Anterior cingulate cortex (tissue), 58 donors: ENCODE measurements at places on chromosomes 11 and 22.

GRCh38 chr22:49663311-49663711 is 164.4 kb downstream of the BRD1 start:
- DNase-seq, result no peak

DNA sequence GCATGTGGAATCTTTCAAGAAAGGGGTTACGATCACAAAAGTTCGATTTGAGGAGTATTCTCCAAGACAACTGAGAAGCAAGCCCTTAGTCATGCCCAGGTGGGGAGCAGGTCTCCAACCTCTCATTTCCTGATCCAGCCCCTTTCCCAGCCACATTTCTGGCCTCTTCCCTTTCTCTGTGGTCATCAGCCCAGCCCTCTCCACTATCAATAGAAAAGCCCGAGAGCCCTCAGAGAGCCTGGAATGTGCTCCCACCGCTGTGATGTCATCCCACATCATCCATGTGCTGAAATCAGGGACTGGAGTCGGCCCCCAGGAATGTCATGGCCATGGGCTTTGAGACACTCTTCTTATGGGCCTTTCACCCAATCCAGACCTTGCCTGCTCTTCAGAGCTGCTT is 62.6 kb downstream of the KCNJ1 start:
- no peak for DNase-seq

GRCh38 chr11:102929972-102930371 is 25.6 kb downstream of the MMP13 start:
- DNase-seq, result no peak

GRCh38 chr11:11937433-11937832 is 71.0 kb downstream of the DKK3 start:
- no peak for DNase-seq

DNA sequence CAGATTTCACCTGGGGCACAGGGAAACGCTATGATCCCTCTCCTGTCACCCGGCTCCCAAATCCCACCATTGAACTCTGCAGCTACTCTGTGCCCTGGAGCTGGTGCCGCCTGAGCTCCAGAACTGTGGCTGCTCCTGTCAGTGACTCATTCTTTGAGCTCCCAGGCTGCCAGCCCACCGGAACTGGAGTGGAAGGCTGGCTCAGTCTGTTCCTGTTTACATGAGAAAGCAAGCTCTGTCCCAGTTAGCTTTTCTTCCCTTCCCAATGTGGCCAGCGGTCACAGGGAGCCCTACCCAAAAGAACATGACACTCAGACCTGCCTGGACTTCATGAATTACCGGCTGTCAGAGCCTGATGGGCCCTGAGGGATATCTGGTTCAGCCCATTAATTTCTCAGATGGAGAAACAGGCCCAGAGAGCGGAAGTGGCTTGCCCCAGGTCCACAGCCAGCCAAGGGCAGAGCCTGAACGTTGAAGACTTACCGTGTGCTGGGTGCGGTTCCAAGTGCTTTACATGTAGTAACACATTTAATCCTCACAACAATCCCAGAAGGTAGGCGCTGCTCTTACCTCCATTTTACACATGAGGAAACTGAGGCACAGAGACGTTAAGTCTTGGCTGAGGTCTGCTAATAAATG is 23.8 kb upstream of the IGSF22 start:
- DNase-seq, result peak; percentile 56

DNA sequence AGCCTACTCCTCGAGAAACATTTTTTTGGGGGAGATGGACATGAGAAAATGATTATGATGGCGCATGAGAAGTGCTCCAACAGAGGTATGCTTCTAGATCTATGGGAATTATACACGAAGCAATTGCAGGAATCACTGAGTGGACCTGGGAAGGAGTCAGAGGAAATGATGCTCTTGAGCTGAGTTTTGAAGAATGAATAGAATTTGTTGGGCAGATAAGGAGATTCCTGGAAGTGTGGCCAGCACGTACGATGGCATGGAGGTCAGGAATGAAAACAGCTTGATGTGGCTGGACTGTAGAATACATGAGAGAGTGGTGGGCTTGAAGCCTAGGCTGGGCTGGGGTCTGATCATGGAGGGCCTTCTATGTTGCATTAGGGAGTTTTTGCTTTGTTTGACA is 31.7 kb downstream of the ADAMTS15 start:
- DNase-seq, result no peak

- no peak for DNase-seq
Observed at GRCh38 chr11:67302571-67303131, 679 bp upstream of the SSH3 start.

GRCh38 chr11:133814588-133815100 is 30.7 kb downstream of the SPATA19 start:
- DNase-seq, result no peak

- DNase-seq, result no peak
Observed at GRCh38 chr11:12241971-12242672, 131.7 kb downstream of the MICAL2 start.

GRCh38 chr11:114678125-114679036 is at the start of gene NXPE2:
Gene NXPE2 (plus strand): TSS chr11:114678527. CDS start chr11:114678576, 49 bp downstream.
- no peak for DNase-seq

DNA sequence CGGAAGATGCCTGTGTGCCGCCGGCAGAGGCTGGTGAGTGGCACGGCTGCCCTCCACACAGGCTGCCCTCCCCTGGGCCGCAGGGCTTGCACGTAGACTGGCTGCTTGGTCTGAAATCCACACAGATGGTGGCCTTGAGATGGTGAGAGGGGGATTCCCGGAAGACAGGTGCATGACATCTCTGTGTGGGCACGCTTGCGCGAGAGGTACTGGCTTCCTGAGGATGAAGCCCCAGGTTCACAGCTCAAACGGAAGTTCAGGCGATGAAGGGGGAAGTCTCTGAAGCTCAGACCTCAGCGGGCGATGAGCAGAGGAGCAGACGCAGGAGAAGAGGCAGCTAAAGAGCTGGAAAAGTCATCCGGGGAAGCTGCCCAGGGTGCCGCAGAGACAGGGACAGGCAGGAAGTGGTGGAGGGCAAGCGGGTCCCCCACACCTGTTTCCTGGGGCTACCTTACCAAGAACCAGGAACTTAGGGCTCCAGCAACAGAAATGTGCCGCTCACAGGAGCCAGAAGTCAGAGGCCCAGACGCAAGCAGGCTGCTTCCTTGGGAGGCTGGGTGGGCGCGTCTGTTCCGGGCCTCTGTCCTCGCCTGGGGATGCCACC is 7.2 kb downstream of the CRELD2 start:
- DNase-seq, result no peak

DNA sequence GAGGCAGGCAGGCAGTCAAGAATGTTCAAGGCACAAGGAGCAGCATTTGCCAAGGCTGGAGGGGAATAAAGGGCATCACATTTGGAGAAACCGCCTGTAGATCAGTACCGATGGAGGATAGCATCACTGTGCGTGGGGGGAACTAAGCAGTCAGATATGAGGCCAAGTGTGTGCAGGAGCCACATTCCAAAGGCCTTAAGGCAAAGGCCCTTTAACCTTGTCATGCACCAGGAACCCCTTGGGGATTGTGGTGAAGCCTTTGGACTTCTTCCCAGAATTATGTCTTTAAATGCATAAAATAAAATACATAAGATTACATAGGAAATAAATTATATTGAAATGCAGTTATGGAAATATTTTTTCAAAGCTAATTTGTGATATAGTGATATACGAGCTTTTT is 532.1 kb downstream of the BUD13 start:
- DNase-seq, result no peak

- DNase-seq, result no peak
Observed at GRCh38 chr22:32518381-32518780, 43.8 kb downstream of the FBXO7 start.

GRCh38 chr11:61477727-61478148 is 30.8 kb upstream of the LRRC10B start:
- DNase-seq, result no peak

DNA sequence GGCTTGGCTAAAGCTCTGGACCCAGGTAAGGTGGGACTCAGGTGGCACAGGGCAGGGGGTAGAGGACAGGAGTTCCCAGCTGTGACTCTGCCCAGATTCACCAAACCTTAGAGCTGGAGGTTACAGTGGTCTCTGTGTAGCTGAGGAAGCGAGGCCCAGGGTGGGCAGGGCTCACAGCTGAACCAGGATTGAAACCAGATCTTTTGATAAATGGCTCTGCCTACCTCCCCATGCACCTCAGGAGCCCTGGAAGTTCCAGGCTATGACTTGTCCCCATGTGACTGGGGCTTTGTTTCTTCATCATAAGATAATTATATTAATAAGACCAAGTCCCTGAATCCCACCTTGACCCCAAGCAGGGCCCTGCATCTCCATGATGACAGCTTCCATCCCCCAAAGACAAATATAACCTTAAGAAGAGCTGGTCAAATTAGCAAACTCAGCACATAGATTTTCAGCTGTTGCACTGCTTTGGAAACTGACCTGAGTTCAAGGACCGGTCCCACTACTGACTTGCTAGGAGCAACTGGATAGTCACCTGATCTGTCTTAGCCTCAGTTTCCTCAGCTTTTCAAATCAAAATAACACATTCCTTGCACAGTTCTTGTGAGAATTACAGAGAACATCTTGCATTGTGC is 21.3 kb upstream of the TSKU start:
- no peak for DNase-seq

DNA sequence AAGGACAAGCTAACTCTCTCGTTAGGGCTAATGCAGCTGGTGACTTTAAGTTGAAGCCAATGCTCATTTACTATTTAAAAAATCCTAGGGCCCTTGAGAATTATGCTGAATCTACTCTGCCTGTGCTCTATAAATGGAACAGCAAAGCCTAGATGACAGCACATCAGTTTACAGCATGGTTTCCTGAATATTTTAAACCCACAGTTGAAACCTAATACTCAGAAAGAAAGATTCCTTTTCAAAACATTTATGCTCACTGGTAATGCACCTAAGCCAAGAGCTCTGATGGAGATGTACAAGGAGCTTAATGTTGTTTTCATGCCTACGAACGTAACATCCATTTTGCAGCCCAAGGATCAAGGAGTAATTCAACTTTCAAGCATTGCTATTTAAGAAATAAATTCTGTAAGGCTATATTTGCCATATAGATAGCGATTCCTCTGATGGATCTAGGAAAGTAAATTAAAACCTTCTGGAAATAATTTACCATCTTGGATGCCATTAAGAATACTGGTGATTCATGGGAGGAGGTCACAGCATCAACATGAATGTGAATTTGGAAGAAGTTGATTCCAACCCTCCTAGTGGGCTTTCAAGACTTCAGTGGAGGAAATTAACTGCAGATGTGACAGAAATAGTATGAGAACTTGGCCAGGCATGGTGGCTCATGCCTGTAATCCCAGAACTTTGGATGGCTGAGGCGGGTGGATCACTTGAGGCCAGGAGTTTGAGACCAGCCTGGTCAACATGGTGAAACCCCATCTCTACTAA is 14.5 kb downstream of the XNDC1N start:
- DNase-seq, result no peak

DNA sequence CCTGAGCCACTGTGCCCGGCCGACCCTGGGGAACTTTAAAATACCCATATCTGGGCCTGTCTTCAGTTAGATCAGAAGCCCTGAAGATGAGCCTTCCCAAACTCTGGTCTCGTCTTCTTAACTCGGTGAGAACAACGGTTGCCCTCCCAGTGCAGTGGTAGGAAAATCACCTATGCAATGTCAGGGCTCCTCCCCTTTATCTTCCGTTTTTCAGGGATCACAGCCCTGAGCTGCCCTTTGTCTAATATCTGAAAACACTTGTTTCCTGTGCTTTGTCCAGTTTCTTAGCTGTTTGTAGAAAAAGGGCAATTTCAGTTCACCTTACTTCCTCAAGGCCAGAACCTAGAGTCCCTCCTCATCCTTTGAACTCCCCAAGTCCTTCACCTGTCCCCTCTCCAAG is 9.4 kb downstream of the DRAP1 start:
- no peak for DNase-seq

GRCh38 chr11:68857037-68857586 is 15.4 kb upstream of the CPT1A start:
- DNase-seq, result no peak

DNA sequence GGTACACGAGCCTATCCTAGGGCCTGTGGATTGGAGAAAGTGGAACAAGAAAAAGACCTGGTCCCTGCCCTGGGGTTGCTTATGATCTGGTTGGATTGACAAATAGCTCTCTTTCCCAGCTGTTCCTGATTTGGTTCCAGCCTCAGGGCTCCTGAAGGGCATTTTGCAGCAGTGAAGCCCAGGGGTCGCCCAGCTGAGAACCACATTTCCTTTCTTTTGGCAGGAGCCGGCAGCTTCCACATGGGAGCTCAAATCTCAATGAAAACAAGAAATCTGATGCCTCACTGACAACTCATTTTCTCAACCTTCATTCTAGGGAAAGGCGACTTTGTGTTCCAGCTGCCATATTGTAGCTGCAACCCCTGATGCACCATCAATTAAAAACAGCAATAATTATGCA is 140.6 kb upstream of the CADM1 start:
- no peak for DNase-seq

DNA sequence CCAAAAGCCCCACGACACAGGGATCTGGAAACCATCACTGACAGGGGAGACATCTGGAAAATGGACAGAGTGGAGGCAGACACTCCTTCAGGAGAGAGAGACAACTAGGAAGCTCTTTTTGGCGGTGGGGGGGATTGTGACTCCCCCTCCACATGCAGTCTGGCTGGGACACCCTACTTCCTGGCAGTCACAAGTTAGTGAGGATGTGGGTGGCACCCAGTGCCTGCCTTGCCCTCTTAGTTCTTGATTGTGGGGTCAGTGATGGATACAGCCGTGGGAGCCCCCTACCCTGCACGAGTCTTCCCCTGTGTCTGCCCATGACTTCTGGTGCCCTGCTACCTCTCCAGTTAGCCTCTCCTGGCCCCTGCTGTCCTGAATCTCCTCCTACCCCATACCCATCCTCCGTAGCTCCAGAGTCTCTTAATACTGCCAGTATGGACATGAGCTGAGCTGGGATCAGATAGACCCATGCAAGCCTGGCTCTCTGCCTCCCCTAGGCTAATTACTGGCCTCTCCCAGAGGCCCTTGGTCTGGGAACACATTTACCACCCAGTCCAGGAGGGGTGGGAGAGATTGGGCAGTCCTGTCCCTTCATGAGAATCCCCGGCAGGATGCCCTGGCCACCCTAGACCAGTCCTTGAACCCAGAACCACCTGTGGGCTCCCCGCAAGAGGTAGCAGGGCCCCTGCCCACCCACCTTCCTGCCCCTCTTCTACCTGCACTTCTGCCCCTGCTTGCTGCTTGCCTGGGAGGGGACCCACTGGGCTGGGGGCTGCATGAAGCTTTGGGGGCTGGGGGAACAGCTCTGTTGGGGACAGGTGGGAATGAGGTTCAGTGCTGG is 22.8 kb downstream of the RHBDD3 start:
- no peak for DNase-seq

GRCh38 chr22:48224332-48224731 is 1461.9 kb downstream of the TBC1D22A start:
- no peak for DNase-seq

DNA sequence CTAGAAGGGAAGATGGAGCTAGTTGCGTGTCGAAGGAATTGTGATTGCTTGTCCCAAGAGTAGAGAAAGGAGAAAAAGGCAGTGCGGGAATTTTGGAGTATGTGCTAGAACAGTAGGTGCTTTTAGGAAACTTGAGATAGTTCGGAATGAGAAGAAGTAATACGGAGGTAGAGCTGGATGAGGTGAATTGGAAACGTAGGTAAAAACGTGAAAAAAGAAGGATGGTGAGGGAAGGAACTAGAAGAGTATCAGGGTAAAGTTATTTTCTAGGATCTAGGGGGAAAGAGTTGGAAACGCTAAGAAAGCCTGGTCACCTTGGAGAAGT is 1.4 kb downstream of the CEP57 start:
- no peak for DNase-seq
